CD4-positive, alpha-beta T cell treated with Interleukin-10 for 1 hour (primary cell): ENCODE measurements at places on chromosomes 1 and 21.

DNA sequence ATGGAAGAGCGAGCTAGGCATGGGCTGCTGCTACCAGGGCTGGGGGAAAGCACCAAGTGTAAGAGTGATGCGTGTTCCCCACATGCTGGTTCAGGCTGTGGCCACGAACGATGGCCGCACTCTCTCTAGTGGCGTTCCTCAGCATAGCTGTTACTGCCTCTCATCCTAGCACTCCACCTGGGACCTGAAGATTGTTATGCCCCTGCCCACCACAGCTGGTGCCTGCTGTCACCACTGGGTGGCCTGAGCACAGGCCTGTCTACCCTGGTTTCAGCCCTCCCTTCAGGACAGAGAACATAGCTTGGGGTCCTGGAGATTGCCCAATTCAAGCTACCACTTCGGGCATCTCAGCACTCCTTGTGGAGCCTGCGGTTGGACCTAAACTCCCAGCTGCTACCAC lies 80.1 kb upstream of the PDC start:
- no peak for DNase-seq

DNA sequence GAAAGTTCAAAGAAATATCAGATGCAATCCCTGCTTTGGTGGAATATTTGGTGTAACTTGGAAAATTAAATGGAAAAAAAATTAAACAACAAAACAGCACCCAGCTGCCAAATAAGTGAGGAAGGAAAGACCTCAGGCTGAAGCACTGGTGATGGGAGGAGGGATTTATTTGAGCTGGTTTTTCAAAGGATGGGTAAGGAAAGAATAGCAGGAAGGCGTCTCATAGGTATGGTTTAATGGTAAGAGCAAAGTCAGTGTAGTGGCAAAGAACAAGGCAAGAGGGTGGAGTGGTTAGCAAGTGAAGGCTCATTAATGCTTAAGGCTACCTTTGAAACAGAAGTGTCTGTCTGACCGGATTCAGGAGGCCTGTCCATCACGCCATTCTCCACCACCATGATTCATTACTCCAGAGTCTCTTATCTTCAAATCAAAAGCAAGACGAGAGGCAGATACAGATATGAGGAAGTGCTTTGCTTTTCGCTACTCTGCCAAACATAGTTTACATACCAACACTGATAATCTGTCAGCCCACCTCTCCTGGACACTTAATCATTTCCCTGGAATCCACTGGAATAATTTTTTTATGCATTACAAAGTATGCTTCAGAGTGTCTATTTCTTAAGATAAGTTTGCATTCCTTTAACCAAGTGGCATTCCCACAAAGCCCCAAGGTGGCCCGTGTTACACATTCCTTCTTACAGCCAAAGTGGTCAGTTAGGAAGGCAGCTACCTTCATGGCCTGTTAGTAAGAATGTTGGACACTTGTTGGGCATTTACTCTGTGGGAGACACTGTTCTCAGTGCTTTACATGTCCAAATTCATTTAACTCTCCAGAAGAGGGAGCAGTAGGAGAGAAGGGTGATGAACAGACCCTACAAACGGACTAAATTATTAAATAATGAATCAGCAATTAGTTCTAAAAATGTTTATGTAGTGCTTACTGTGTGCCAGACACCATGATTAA lies 146.6 kb downstream of the ROR1 start:
- no peak for DNase-seq

- DNase-seq, result peak; percentile 23
Observed at GRCh38 chr21:41366522-41367151, 4.8 kb downstream of the MX2 start.

- DNase-seq, result no peak
Observed at GRCh38 chr1:70504821-70505193, 93.7 kb downstream of the CTH start.

DNA sequence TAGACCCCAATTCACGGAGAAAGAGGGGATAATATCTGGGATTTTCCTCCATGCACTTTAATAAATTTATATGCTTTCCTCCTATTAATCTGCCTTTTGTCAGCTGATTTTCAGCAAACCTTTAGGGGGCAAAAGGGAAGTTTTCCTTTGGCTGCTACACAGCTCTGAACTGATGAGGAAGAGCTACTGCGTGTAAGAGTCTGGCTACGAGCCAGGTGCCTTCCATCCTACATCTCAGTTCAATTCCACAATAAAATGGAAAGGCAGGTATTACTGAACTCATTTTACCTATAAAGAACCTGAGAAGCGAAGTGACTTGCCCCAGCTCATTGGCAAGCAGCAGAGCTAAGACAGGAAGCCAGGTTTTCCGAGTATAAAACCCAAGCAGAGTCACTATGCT lies 28.3 kb upstream of the ZNF326 start:
- DNase-seq, result no peak

DNA sequence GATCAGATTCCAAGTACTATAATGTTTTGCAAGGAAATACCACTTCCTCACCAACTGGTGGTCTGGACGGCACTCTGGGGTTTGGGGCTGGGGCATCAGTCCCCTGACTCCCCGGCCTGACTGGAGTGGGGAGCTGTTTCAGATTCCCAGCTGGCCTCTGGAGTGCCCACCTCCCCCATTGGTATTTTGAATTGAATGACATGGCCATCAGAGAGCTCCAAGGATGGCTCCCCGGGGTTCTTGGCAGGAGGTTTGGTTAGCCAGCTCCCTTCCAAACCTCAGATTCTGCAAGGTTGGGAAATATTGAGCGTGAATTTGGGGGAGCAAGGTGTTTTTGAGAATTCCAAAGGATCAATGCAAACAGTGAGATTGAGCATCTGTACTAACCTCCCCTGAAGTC lies 2.2 kb upstream of the INAVA start:
- no peak for DNase-seq

- DNase-seq, result no peak
Observed at GRCh38 chr1:233097546-233097945, 147.1 kb downstream of the NTPCR start.

- no peak for DNase-seq
Observed at GRCh38 chr1:209375097-209375496, 208.4 kb upstream of the CAMK1G start.

DNA sequence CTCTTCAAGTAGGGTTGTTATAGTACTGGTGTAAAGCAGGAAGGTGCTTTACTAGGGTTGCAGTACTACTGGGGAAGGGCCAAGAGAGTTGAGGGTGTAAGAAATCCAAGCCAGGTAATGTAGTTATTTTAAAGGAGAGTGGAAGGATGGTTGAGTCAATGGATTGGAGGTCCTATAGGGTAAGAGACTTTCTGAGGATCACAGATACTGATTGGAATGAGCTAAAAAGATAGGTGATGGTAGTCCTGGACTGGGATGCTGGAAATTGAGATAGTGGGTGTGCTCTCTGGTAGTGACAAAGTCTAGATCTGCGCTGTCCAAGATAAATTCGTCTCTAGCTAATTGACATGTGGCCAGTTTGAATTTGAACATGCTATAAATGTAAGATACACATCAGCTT lies 7.0 kb downstream of the TXLNA start:
- no peak for DNase-seq

- DNase-seq, result no peak
Observed at GRCh38 chr1:201016211-201016651, 7.3 kb downstream of the KIF21B start.

DNA sequence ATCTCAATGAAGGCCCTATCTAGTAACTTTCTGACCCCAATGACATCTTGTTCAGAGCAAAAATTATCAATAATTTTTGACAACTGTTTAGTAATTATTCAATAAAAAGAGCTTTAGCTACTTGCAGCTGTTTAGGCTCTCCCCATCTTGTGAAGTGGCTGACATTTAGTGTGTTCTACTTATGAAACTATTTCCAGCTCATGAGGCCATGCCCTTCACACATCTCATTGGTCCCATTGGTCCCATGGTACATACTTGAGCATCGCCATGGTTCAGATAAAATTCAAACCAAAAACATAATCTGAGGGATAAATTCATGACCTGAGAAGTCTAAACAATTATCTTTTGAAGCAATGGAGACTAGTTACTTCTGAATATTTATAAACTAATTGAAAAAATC lies 24.2 kb downstream of the SPRTN start:
- no peak for DNase-seq

GRCh38 chr1:247647864-247648263 lies 31.7 kb downstream of the OR13G1 start:
- no peak for DNase-seq

DNA sequence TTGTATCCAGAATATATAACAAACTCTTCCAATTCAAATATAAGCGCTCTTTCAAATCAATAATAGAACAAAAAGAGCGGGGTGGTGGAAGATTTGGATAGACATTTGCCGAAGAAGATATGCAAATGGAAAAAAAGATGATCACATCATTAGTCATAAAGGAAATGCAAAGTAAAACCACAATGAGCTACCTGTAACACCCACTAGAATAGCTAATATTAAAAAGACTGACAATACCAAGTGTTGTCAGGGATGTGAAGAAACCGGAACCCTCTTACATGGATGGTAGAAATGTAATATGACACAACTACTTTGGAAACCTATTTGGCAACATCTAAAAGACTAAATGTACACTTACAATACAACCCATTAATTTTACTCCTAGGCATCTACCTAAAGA lies 5.7 kb upstream of the TRAF5 start:
- DNase-seq, result no peak

- DNase-seq, result no peak
Observed at GRCh38 chr1:154334079-154335024, 9.0 kb downstream of the ATP8B2 start.

GRCh38 chr1:180842052-180842451 lies 70.6 kb upstream of the KIAA1614 start:
- no peak for DNase-seq

GRCh38 chr1:117779364-117779763 lies 150.1 kb downstream of the GDAP2 start:
- no peak for DNase-seq

DNA sequence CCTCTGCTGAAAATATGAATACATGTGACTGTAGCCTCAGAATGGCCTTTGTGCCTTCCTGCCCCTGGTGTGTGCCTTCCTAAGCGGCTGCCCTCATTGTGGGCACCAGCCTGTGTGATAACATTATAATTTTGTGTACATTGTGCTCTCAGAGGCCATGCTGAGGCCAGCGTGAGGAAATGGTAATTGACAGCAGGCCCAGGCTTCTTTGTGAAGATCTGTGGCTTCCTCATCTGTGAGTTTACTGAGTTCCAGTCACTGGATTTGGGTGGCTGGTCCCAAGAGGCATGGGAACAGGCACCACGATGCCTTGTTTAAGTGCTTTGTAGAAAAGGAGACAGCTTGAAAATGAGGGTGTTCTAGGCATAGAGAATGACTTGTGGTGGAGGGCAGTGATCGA lies 389.3 kb downstream of the OMA1 start:
- no peak for DNase-seq

GRCh38 chr1:233269656-233270055 lies 25.9 kb downstream of the PCNX2 start:
- no peak for DNase-seq

DNA sequence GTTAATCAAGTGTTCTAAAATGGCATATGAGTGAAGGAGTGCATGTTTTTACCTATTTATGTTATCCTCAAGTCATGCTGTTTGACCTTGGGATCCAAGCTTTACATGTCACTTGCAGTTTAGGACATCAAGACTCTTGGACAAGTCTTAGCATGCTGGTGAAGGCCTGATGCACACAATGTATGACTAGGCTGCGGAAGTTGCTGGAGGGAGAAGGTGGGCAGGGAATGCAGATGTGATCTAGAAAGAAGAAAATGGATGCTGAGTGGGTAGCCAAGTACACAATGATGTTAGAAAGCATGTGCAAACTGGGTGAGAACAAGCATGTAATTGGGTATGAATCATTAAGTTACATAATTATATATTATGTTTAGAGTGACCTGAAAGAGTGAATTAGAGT lies 301.8 kb downstream of the BRINP2 start:
- DNase-seq, result no peak

DNA sequence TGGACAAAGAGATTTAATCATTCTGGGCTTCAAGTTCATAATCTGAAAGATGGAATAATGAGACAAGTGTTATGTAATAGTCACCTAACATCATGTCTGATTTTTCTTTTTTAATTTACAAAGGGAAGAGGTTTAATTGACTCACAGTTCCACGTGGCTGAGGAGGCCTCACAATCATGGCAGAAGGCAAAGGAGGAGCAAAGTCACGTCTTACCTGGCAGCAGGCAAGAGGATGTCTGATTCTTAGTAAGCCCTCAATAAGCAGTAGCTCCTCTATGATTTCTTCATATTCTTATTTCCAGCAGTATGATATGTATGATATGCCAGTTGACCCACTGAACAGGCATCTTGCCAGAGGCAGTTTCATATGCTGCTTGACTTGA lies 152.7 kb downstream of the S1PR1 start:
- no peak for DNase-seq

GRCh38 chr1:41931578-41931977 lies 12.9 kb upstream of the HIVEP3 start:
- DNase-seq, result no peak

GRCh38 chr1:160397651-160398050 lies 2.7 kb upstream of the VANGL2 start:
- DNase-seq, result no peak

DNA sequence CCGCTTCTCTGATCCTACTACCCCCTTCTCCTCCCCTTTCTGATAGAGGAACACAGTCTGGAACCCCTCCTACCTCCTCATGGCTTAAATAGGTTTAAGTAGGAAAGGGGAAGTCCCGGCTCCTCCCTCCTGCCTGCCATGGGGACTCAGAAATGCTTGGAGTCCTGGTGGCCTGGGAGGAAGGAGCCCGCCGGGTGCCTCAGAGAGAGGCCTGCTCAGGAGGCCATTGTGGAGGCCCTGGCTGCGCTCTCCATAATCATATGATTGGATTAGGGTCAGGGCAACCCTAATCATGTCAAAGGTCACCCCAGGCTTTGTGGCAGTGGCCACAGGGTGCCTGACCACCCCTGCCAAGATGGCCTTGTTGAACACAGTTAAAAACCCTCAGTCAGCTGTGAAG lies 29.0 kb downstream of the WNT3A start:
- DNase-seq, result no peak

DNA sequence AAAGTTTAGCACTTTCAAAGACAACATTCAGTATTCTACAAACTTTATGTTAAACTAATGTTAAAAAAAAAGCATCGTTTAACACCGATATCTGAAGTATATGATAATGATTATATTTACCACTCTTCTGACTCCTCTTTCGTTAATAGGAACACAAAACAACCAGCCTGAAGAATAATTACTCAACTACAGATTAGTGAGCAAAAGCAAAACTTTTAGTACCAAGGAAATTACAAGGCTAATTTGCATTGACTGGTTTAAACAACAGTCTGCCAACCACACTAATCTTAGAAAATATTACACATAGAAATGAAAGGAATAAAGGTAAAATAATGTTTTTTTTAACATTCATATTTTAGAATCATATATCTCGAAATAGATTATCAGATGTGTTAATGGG lies 500.7 kb downstream of the LMO4 start:
- no peak for DNase-seq

DNA sequence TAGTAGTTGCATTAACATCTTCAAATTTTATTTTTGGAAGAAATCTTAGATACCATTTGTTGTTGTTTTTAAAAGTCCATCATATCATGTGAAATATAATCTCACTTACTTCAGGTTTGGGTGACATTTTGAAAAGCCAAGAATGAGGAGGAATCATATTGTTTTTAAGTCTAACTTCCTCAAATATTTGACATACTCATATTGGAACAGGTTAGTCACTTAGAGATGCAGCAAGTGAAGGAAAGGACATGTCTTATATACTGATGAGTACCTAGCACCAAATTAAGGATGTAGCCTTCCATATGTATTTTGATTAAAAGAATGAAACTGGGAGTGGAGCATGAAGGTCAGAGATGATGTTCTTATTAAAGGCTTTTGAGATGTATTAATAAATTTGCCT lies 23.9 kb downstream of the GBP2 start:
- DNase-seq, result no peak

- no peak for DNase-seq
Observed at GRCh38 chr1:47738560-47739182, 258.5 kb downstream of the TRABD2B start.

- DNase-seq, result no peak
Observed at GRCh38 chr1:151133018-151133806, 13.2 kb downstream of the SEMA6C start.
